Renal cortex interstitium (tissue), 15 donors: ENCODE measurements at places on chromosomes 1 and 21. TPM values are rescaled to one million over a fixed set of nuclear protein-coding genes. Genes with fewer than 3 reads are reported as not detected.

DNA sequence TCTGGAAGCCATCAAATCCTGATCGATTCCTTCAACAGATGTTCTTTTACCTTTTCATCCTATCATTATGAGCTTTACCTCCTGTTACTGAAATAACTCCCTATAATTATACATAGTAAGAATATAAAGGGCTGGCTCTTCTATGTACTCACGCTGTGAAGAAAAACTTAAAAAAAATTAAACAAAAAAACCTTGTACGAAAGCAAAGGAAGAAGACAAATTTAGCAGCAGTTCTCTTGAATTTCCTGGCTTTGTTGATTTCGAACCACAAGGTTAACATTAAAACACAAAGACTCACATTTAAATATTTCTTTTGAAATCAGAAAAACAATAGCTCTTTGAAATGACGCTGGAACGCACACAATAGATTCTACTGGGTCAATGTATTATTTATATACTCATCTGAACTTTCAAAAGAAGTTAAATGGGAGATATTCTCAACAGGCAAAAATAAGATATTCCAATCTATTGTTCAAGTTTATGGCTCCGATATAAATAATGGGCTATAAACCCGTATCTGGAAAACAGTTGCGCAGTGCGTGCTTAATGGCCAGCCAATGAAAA is 13.6 kb upstream of the SPEN start:
- no peak for DNase-seq

DNA sequence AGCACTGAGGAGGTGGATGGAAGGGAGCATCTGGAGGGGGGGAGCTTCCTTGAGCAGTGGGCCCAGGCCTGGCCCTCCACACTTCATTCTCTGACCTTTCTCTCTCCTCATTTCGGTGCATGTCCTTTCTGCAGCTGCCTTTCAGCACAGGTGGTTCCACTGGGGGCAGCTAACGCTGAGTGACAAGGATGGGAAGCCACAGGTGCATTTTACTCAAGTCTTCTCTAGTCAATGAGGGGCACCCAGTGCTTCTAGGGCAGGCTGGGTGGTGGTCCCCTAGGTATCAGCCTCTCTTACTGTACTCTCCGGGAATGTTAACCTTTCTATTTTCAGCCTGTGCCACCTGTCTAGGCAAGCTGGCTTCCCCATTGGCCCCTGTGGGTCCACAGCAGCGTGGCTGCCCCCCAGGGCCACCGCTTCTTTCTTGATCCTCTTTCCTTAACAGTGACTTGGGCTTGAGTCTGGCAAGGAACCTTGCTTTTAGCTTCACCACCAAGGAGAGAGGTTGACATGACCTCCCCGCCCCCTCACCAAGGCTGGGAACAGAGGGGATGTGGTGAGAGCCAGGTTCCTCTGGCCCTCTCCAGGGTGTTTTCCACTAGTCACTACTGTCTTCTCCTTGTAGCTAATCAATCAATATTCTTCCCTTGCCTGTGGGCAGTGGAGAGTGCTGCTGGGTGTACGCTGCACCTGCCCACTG is 43.2 kb downstream of the YARS1 start:
- no peak for DNase-seq

- DNase-seq = no peak
These were observed 8.9 kb downstream of the TAGLN2 start for GRCh38 chr1:159916242-159917051.

Gene FRRS1
- 10.8 TPM for polyA plus RNA-seq

Gene KIRREL1
- polyA plus RNA-seq = 179 TPM

DNA sequence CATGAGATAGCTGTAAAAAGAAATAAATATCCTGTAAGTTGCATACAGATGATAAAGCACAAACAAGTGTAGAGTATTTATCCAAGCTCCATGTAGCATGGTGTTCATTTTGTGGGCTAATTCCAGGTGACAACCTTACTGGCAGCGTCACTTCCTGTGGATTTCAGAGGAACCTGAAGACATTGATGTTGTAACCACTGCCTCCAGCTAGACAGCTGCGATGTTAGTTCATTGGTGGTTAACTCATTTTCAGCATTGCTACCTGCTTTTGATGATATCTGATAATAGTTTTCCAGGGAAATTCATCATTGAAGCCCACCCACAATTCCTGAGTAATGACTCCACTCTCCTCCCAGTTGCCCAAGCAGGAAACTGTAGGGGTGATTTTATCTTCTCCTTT is 3.0 kb downstream of the HSD3B1 start:
- DNase-seq = no peak

GRCh38 chr1:216169351-216169750 is 253.9 kb downstream of the USH2A start:
- no peak for DNase-seq

Gene HPCA
- 0.71 TPM for polyA plus RNA-seq
